ENCODE measurements at places on chromosomes 1 and 21.
A peak's percentile ranks its signal among the peaks of the same experiment; 100 is the strongest.

- H3K36me3 ChIP-seq = no peaks in the 10 kb centered on the region
- peak overlapping the region; percentile 19 for H3K27ac ChIP-seq
- DNase-seq = no peak
- H3K27me3 ChIP-seq = no peaks in the 10 kb centered on the region
Observed at GRCh38 chr1:117820694-117821381, 108.6 kb downstream of the GDAP2 start.

DNA sequence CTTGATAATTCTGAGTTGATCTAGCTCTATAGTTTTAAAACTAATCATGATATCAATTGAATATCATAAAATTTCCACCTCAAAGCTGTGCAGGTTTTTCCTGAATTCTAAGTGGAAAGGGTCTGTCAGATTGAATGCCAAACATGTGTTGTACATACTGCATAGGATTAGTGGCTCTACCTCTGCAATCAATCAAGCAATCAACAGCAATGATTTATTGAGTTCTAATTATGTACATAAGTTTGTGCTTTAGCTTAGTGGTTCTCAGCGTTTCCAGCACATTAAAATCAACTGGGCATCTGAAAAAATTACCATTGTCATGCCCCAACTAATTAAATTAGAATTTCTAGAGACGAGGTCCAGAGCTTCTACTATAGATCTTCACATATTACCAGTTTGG lies 251.5 kb downstream of the BACH1 start:
- no peak overlapping the region for H3K4me3 ChIP-seq
- no peak overlapping the region for H3K27ac ChIP-seq
- DNase-seq = no peak
- H3K4me1 ChIP-seq = no peaks in the 10 kb centered on the region
- H3K36me3 ChIP-seq = no peaks in the 10 kb centered on the region
- no peaks in the 10 kb centered on the region for H3K27me3 ChIP-seq

DNA sequence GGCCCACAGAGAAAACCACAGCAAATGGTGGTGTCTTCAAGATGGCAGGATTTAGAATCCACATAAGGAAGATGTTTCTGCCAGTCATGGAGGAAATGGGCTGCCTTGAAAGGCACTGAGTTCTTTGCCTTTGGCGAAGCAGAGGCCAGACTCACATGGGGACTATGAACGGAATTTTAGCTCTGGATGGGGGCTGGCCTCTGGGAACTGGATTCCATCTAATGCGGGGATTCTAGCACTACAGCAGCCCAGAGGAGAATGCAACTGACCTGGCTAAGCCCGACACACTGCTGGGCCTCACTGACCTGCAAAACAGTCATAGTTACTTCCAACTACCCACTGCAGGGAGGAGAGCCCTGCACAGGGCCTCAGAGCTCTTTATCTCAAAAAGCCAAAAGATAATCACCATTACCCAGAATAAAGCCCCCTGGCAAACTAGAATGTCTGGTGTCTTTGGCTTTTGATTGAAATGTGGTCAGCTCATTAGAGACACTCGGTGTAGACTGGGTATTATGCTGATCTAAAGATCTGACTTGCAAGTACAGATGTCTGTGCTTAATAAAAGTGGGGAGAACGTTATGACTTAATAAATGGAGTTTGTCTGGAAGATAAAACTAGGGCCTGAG lies 11.6 kb downstream of the HCRTR1 start:
- H3K36me3 ChIP-seq = peaks cover 45% of the 10 kb centered on the region
- no peak overlapping the region for H3K27ac ChIP-seq
- DNase-seq = no peak
- H3K4me3 ChIP-seq = no peak overlapping the region
- no peaks in the 10 kb centered on the region for H3K4me1 ChIP-seq
- no peaks in the 10 kb centered on the region for H3K27me3 ChIP-seq

GRCh38 chr1:152970495-152970894 lies at the start of gene SPRR4:
SPRR4 (plus strand) TSS chr1:152970648; CDS start chr1:152971891, 1,243 bp downstream.
- H3K4me1 ChIP-seq = peaks cover 20% of the 10 kb centered on the region
- no peak for DNase-seq
- no peaks in the 10 kb centered on the region for H3K27me3 ChIP-seq
- no peak within 1 kb of the TSS for H3K4me3 ChIP-seq
- H3K36me3 ChIP-seq = no peaks in the 10 kb centered on the region
- no peak within 1 kb of the TSS for H3K27ac ChIP-seq

DNA sequence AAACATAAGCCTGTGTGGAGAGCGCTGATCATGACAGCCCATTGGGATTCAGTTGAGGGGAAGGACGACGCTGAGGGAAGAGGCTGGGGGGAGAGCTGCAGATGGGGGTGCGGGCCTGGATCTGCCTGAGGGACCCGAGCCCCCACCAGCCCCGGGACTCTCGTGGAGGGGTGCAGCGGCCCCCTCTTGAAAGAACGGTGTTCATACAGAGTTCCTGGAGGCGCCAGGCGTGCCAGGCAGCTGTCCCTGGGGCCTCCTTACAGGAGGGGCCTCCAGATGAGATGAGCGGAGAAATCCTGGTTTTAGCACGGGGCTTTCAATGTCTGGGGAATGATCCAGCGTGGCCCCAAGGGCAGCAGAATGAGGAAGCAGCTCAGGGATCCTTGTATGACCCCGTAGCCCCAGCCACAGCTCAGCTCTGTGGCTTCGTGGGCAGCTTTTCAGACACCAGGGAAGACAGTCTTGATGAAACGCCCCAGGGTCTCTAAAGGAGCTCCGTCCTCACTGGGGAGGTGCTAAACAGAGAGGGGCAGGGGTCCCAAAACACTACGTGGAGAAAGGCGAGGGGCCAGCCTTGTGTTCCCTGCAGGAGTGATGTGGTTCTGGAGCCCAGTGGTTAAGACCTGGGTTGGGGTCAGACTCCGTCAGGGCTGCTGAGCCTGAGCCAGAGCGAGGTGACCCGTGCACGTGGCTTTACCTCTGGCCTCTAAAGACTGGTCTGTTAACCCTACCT lies 7.2 kb upstream of the DSCAM start:
- H3K27ac ChIP-seq = no peak overlapping the region
- DNase-seq = no peak
- no peak overlapping the region for H3K4me3 ChIP-seq
- H3K36me3 ChIP-seq = no peaks in the 10 kb centered on the region
- H3K27me3 ChIP-seq = no peaks in the 10 kb centered on the region
- no peaks in the 10 kb centered on the region for H3K4me1 ChIP-seq

GRCh38 chr1:209601809-209602657 lies 18.5 kb downstream of the CAMK1G start:
- no peaks in the 10 kb centered on the region for H3K36me3 ChIP-seq
- H3K27me3 ChIP-seq = no peaks in the 10 kb centered on the region
- H3K4me3 ChIP-seq = no peak overlapping the region
- no peak for DNase-seq
- no peak overlapping the region for H3K27ac ChIP-seq
- no peaks in the 10 kb centered on the region for H3K4me1 ChIP-seq

- no peaks in the 10 kb centered on the region for H3K36me3 ChIP-seq
- H3K4me1 ChIP-seq = no peaks in the 10 kb centered on the region
- peaks cover 17% of the 10 kb centered on the region for H3K27me3 ChIP-seq
- no peak overlapping the region for H3K27ac ChIP-seq
Observed at GRCh38 chr1:21666576-21667320, 2.4 kb downstream of the RAP1GAP start.

DNA sequence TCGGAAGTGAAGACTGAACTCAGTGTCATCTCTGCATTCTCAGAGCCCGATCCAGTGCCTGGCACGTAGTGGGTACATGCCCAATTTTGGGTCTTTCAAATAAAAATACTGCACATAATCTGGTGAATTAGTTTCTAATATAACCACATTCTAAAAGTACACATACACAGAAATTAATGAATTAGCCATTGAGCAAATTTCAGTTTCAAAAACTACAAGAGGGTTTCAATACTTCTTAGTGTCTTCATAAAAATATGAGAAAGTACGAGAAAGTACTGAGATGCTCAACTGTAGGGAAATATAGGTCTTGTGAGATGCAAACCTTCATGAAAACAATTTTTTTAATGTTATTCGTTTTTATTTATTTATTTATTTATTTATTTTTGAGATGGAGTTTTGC lies 86.9 kb downstream of the SMYD2 start:
- no peak overlapping the region for H3K4me3 ChIP-seq
- H3K4me1 ChIP-seq = no peaks in the 10 kb centered on the region
- no peak for DNase-seq
- H3K36me3 ChIP-seq = peaks cover 38% of the 10 kb centered on the region
- H3K27me3 ChIP-seq = no peaks in the 10 kb centered on the region
- H3K27ac ChIP-seq = no peak overlapping the region

- H3K4me3 ChIP-seq = no peak overlapping the region
- H3K36me3 ChIP-seq = no peaks in the 10 kb centered on the region
- peaks cover 3% of the 10 kb centered on the region for H3K4me1 ChIP-seq
- no peak for DNase-seq
- H3K27ac ChIP-seq = no peak overlapping the region
- no peaks in the 10 kb centered on the region for H3K27me3 ChIP-seq
Observed at GRCh38 chr1:30663596-30664091, 59.7 kb downstream of the MATN1 start.

DNA sequence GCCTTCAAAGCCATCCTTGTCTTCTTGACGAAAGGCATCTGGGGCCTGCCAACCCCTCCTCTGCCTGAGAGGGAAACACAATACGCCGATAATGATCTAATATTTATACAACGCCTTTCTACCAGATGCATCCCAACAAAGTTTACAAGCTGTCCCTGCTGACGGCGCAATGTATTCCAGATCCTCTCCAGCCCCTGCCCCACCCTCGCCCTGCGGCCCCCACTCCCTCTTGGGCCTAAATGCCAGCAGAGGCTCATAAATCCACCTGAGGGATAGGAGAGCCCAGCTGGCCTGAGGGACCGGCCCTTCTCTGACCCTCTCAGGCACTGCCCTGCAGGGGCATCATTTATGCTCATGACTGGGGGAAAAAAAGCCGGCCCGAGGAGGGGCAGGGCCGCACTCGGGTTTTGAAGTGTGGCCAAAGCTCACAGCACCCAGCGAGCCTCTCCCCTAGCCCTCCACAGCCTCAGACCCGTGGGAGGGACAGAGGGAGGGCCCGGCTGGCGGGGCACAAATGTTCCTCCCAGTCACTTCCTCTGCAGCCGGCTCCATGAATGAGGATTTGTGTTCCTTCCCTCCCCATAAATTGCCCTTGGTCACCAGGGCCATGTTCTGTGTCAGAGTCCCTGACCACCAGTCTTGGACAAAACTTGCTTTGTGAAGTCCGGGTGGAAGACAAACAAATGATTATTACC lies 140.3 kb downstream of the FOXD2 start:
- peak; percentile 25 for DNase-seq
- H3K4me3 ChIP-seq = no peak overlapping the region
- no peak overlapping the region for H3K27ac ChIP-seq
- no peaks in the 10 kb centered on the region for H3K36me3 ChIP-seq
- no peaks in the 10 kb centered on the region for H3K27me3 ChIP-seq
- no peaks in the 10 kb centered on the region for H3K4me1 ChIP-seq

DNA sequence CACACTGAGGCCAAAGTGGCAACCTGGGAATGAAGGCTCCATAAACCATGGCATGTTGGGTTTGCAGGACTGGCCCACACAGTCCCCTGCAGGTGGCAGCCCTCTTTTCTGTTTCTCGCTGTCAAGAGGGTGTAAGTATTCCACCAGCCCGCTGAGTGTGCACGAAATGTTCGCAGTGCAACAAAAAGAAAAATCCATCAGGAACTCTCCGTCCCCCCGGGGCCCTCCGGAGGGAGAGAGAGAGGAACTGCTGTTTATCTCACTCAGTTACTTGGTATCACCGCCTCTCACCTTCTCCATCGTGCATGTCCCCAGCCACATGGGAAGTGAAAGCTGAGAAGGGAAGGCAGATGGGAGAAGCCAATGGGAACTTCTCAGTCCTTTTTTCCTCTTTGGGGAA lies 38.3 kb downstream of the NCF2 start:
- H3K36me3 ChIP-seq = peaks cover 67% of the 10 kb centered on the region
- no peak overlapping the region for H3K27ac ChIP-seq
- no peaks in the 10 kb centered on the region for H3K4me1 ChIP-seq
- no peaks in the 10 kb centered on the region for H3K27me3 ChIP-seq
- no peak for DNase-seq

Measured in RWPE2 (cell line).